ENCODE measurements at places on chromosomes 5 and 9. TPM values are rescaled to one million over a fixed set of nuclear protein-coding genes. Genes with fewer than 3 reads are reported as not detected.

Gene SOHLH1
- total RNA-seq = not detected

Gene CERCAM
- total RNA-seq = 179 TPM

Gene APBA1
- 21.0 TPM for total RNA-seq

Gene WNT8A
- not detected for total RNA-seq

Gene FAM53C
- total RNA-seq = 50.3 TPM

Gene FAM169A
- total RNA-seq = 0.17 TPM

Gene TMC1
- total RNA-seq = not detected

Gene GMCL2
- not detected for total RNA-seq

Gene CER1
- not detected for total RNA-seq

Gene PRRC1
- 60.4 TPM for total RNA-seq

Gene ANKRD31
- under 0.01 TPM for total RNA-seq

Gene EIF4E1B
- not detected for total RNA-seq
